DMS 273 treated with DMSO at 0.1 percent for 48 hours (cell line): ENCODE measurements at places on chromosomes 1 and 21.
A peak's percentile ranks its signal among the peaks of the same experiment; 100 is the strongest.

DNA sequence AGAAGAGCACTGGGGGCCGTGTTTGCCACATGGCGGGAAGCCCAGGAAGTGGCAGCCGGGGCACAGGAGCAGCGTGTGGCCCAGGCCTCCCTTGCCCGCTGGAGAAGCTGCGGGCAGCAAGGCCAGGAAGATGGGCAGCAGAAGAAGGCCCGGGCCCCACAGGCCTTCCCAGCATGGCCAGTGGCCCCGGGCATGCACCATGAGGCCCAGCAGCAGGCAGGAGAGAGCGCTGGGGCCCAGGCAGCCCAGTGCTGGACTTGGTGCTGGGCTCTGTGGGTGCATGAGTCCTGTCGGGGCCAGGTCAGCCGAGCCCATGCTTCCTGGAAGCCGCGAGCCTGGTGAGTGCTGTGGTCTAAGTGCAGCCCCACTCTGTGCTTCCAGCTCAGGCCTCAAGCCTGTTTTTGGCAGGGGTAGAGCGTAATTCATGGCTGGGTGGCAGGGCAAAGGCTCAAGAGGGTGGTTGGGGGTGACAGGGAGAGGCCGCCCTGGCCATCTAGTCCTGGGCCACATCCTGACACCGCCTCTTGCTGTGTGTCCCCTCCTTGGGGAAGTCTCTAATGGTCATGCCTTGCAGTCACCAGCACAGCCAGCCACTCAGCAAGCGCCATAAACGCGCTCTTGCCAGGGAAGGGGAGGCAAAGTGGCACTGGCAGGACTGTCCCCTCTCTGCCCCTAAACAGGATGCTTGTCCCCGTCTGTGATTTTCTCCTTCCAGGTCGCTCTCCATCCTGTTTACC lies 21.3 kb downstream of the MTHFR start:
- no peak for DNase-seq

DNA sequence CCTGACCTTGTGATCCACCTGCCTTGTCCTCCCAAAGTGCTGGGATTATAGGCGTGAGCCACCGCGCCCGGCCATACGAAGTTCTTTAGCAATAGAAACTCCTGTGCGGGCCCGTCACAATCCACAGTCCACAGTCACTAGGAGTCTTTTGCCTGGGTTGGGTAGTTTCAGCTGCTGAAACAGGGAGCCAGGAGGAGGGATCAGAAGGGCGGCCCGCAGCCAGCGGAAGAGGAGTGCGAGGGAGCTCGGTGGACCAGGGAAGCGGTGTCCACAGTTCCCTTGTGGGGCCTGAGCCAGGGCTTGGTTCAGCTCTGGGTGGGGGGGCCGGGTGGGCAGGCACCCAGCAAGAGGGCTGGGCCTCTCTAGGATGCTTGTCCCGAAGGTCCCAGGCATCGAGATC lies 17.9 kb upstream of the HSPG2 start:
- no peak for DNase-seq

GRCh38 chr1:77888081-77888780 lies at the start of gene NEXN:
NEXN (plus strand) TSS chr1:77888624; CDS start chr1:77916107, 27,483 bp downstream.
- DNase-seq, result peak; percentile 52

- DNase-seq, result no peak
Measured at GRCh38 chr1:36256558-36257374, 32.5 kb downstream of the THRAP3 start.

DNA sequence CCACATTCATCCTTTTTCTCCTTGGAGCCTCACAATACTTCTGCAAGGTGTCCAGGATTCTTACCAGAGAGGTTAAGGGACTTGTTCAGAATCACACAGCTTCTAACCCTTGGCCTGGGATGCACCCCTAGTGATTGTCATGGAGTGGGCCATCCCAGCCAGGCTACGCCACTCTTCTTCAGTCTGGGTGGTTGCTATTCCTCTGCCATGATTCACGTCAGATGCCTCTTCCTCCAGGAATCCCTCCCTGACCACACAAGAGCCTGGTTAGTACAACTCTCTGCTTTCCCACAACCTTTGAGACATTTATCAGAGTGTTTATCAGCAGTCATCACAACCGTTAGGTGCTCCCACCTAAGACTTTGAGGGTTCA lies 121.8 kb downstream of the EPHB2 start:
- no peak for DNase-seq

DNA sequence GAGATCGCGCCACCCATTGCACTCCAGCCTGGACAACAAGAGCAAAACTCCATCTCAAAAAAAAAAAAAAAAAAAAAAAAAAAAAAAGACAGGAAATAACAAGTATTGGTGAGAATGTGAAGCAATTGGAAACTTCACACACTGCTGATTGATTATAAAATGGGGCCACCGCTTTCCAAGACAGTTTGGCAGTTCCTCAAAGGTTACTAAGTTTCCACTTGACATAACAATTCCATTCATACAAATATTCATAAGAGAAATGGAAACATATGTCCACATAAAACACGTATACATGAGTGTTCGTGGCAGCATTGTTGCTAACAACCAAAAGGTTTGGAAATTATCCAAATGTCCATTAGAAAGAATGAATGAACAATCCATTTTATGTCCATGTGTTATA lies 26.3 kb downstream of the USP24 start:
- no peak for DNase-seq

DNA sequence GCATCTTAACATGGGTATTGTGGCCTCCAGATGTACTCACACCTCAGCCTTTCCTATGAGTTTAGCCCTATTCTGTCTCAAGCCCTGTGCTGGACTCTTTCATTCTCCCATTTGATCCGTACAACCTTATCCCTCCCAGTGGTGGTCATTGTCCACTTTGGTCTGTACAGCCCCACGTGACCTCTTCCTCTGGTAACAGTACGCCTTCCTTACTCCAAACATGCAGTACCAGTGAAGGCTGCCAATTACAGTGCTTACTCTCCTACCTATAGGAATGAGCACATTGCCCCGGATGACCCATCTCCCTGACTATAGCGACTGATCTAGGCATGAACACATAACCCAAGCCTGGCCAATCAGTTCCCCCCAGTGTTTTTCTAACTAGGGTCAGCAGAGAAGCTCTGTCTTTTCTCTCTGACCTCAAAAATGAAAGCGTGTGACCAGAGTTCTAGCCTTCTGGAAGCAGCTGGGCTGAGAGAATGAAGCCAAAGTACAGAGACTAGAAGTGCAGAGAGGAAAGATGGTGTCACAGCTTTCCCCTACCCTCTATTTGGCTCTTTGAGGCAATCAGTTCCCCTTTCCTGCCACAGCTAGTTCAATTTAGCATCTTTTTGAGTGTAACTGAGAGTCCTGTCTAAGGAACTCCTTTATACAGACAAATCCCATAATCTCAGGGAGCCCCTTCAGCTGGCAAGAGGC lies 9.9 kb upstream of the QSOX1 start:
- no peak for DNase-seq

DNA sequence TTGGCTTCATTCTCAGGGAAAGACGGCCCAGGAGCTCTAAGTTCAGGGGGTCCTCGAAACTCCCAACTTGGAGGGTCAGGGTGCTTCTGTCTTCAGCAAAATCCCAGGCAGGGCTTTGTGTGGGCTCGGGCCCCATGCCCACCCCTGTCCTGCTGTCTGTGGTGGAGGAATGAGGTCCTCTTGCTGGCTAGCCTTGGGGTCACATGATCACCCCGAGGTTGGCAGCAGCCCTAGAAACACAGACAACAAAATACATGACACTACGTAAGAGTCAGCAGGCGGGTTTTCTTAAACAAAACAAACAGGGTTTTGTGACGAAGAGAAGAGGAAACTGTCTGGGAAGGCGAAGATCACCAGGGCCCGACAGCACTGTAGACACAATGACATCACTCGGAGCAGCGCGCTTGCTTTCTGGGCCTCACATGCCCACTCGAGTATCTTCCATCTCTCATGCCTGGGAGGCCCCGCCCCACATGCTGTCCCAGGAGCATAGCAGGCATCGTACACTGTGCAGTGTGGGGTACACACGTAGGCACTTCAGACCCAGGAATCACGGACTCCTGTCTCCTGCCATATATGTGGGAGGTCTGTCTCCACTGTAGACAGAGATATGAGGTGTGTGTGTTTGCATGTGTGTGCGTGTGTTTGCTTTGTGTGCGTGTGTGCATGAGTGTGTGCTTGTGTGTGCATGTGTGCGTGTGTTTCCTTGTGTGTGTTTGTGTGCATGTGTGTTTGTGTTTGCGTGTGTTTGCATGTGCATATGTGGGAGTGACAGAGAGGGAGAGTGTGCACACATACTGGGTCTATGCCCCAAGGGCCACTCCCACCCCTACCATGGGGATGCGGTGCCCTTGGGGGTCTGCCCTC lies 94.7 kb downstream of the SIK1 start:
- no peak for DNase-seq

DNA sequence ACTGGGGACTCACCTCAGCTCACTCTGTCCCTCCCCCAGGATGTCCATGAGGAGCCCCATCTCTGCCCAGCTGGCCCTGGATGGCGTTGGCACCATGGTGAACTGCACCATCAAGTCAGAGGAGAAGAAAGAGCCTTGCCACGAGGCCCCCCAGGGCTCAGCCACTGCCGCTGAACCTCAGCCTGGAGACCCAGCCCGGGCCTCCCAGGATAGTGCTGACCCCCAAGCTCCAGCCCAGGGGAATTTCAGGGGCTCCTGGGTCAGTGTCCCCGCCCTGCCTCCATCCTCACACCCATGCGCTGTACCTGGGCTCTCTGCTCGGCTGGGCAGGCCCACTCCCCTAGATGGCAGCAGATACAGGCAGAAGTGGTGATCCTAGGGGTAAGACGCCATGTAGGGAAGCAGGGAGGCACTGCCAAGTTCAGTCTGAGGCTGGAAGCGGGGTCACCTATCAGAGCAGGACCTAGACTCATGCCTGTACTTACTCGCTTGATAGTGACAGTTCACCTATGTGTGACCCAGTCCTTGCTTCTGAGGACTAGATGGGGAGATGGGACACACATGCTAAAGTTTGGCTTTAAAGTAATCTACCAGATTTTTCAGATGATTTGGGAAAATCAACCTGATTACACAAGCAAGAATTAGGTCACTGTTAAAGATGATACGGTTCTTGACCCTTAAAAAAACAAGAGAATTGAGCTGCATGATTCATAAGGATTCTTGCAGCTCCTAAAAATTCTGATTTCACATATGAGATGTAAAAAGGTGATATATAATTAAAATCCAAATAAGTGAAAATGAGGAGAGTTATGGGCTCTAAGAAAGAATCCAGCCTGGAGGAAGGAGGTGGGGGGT lies 38.7 kb downstream of the ETNK2 start:
- no peak for DNase-seq

- DNase-seq, result no peak
Measured at GRCh38 chr21:37737996-37738395, 178.3 kb downstream of the KCNJ6 start.

DNA sequence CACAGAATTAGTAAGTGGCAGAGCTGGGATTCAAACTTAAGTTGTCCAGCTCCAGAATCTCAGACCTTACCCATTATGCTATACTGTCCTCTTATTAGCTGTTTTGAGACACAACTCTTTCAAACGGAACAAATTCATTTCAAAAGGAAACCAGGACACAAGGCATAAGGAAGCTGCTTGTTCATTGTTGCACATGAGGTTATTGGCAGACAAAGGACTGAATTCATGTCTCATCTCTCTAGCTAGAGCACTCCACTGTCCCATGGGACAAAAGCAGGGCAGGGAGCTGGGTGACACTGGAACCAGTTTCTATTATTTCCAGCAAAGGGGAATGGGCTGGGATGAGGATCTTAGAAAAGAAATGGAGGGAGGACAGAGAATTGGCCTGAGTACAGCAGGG lies 26.4 kb downstream of the CHI3L2 start:
- DNase-seq, result no peak

- no peak for DNase-seq
Measured at GRCh38 chr1:55535724-55536544, 320.8 kb upstream of the USP24 start.

DNA sequence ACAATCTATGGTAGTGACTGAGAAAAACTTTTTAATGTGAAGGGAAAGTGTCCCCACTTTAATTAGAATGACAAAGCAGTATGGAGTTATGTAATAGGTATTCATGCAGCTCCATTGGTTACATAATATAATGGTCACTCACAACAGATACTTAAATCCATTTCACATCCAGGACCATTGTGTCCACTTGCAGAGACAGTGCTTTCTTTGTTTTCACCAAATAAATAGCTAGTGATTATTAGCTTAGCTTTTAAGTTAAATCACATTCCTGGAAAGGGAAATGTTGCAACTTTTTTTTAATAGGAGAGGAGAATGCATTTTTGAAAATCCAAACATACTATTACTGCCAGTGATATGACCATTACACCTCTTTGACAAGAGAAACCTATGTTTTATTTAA lies 22.9 kb downstream of the RGL1 start:
- no peak for DNase-seq

DNA sequence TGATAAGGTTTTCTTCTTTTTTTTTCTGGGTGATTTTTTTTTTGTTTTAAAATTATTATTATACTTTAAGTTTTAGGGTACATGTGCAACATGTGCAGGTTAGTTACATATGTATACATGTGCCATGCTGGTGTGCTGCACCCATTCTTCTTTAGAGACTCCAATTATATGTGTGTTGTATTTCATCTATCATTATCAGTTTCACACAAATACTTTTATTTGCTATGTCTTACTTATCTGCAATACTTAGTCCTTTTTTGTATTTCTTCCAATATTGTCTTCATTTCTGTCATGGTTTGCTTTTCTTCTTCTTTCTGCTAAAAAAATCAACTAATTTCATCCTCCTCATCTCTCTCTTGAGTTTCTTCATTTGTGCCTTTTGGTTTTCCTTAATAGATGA lies 3.9 kb upstream of the PDE4B start:
- no peak for DNase-seq
